ENCODE measurements at places on chromosomes 7 and 10. TPM values are rescaled to one million over a fixed set of nuclear protein-coding genes. Genes with fewer than 3 reads are reported as not detected.

DNA sequence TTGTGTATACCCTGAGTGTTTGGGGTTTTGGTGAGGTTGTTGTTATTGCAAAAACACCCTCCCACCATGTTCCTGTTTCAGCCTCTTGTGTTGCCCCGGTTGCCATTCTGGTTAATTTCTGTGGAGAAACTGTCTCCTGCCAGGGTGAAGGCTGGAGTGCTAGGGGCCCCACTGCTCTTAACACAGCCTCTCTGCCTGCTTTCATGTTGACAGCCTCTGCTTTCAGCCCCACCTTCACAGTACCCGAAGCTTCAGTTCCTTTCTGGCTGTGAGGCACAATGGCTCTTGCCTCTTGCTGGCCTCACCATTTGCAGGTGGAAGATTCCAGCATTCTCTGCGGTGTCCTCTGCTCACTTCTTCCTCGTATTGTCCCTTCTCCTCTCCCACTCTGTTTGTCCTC lies 19.2 kb downstream of the SLC18A2 start:
- H3K27ac ChIP-seq: no peak overlapping the region
- peaks cover 22% of the 10 kb centered on the region for H3K4me1 ChIP-seq
- H3K4me3 ChIP-seq: no peak overlapping the region
- no peaks in the 10 kb centered on the region for H3K27me3 ChIP-seq
- no peak for DNase-seq
- peaks cover 8% of the 10 kb centered on the region for H3K36me3 ChIP-seq

DNA sequence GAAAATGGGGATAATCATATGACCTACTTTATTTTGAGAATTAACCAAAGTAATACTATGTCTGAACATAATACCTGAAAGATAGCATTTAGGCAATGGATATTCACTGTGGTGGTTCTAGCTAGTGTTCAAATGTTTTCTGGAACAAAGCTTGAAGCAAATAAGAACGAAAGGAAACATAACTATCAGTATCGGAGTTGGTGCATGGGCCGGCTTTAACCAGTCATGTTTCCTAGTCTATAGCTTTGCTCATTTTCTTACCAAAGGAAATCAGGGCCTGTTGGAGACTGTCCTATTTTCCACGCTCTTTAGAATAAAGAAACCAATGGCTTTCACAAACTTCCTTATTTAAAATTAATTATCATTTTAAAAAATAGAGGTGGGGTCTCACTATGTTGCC lies 8.9 kb downstream of the IL2RA start:
- no peaks in the 10 kb centered on the region for H3K27me3 ChIP-seq
- peak overlapping the region; percentile 12 for H3K4me3 ChIP-seq
- H3K4me1 ChIP-seq: peaks cover 64% of the 10 kb centered on the region

- H3K27ac ChIP-seq: no peak overlapping the region
- no peak for DNase-seq
- no peaks in the 10 kb centered on the region for H3K27me3 ChIP-seq
- H3K36me3 ChIP-seq: no peaks in the 10 kb centered on the region
- H3K4me3 ChIP-seq: no peak overlapping the region
These were observed 97.5 kb upstream of the CCDC6 start for GRCh38 chr10:60003651-60004523.

GRCh38 chr7:100434297-100435144 lies 1.8 kb downstream of the PPP1R35 start:
- no peak for DNase-seq
- peak overlapping the region; percentile 70 for H3K27ac ChIP-seq
- H3K27me3 ChIP-seq: no peaks in the 10 kb centered on the region
- H3K4me3 ChIP-seq: peak overlapping the region; percentile 91
- peaks cover 7% of the 10 kb centered on the region for H3K36me3 ChIP-seq

- H3K36me3 ChIP-seq: no peaks in the 10 kb centered on the region
- H3K4me1 ChIP-seq: peaks cover 15% of the 10 kb centered on the region
- H3K27me3 ChIP-seq: peaks cover 5% of the 10 kb centered on the region
- H3K4me3 ChIP-seq: peak overlapping the region; percentile 78
- DNase-seq: no peak
These were observed 608 bp upstream of the UBN2 start for GRCh38 chr7:139230484-139230773.

CYP26A1 gene
- not detected for total RNA-seq

- no peaks in the 10 kb centered on the region for H3K27me3 ChIP-seq
- DNase-seq: no peak
- H3K4me1 ChIP-seq: peaks cover 43% of the 10 kb centered on the region
- no peaks in the 10 kb centered on the region for H3K36me3 ChIP-seq
These were observed 272.8 kb downstream of the ELFN1 start for GRCh38 chr7:1942941-1943289.

GRCh38 chr10:97499561-97500296 lies 1.0 kb downstream of the UBTD1 start:
- no peaks in the 10 kb centered on the region for H3K27me3 ChIP-seq
- peak overlapping the region; percentile 73 for H3K4me3 ChIP-seq
- DNase-seq: no peak
- no peaks in the 10 kb centered on the region for H3K36me3 ChIP-seq
- peaks cover 34% of the 10 kb centered on the region for H3K4me1 ChIP-seq

DBNL gene
- total RNA-seq: 129 TPM

DNA sequence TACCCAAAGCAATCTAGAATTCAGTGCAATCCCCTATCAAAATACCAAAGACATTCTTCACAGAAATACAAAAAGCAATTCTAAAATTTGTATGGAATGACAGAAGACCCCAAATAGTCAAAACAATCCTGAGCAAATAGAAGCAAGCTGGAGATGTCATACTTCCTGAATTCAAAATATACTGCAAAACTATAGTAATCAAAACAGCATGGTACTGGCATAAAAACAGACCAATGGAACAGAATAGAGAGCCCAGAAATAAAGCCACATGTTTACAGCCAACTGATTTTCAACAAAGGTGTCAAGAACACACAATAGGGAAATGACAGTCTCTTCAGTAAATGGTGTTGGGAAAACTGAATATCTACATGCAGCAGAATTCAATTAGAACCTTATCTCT lies 124.1 kb upstream of the AGK start:
- no peaks in the 10 kb centered on the region for H3K27me3 ChIP-seq
- no peaks in the 10 kb centered on the region for H3K4me1 ChIP-seq
- H3K36me3 ChIP-seq: no peaks in the 10 kb centered on the region
- no peak overlapping the region for H3K4me3 ChIP-seq
- no peak for DNase-seq

DNA sequence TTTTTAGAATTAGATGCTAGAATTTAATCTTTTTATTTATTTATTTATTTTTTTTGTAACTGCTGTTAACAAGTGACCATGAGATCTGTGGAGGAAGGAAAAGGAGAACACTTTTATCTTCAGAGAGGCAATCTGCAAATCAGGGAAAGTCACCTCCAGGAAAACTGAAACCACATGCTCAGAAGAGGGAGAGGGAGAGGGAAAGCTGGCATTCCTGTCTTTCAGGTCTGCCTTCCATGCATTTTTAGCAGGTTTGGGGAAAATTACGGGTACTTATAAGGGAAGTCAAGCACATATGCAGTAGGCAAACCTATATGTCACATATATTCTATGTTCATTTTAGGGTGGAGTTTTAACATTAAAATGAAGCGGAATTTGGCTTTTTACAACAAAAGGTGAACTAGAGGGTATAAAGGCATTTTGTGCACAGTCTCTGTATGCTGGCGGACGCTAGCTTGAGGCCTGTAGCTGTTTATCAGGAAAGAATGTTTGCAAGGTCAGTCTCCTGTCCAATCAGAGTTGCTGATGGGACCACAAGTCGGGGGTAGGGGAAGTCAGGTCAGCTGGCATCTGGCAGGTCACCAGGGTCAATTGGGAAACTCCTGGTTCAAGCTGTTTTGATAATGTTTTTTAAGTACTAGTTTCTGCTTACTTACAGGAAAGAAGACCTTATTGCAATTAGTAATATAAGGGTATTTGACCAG lies 333.5 kb downstream of the GPR158 start:
- H3K27ac ChIP-seq: no peak overlapping the region
- no peak overlapping the region for H3K4me3 ChIP-seq
- H3K27me3 ChIP-seq: no peaks in the 10 kb centered on the region
- DNase-seq: no peak
